ENCODE measurements at places on chromosomes 1 and 21.

DNA sequence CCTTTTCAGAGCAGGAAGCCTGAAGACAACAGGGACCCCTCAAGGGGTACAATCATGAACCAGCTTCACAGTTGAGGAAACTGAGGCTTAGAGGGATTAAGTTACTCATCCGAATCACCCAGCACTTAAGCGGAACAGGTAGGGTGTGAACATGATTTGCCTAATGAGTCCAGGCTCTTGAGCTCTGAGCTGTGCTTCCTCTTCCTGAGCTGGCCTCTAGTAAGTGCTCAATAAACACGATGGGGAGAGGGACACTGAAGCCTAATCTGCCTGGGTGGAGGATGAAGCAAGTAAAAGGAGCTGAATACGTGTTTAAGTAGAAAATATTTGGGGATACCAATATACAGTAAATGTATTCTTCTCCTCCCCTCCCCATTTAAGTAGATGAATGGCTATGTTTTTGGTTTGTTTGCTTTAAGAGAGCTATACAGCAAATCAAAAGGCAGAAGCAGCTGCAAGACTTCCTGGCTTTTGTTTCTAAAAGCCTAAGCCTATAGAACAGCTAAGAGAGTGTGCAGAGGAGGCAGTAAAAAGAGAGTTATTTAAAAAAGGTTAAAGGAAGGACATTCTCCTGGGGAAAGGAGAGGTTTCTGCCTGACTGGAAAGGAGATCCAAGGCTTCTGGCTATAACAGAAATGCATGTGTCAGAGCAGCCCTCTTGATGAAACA, 20.5 kb downstream of the STPG1 start:
- no peak for DNase-seq

GRCh38 chr1:78475888-78476610, 14.7 kb upstream of the PTGFR start:
- DNase-seq: no peak

DNA sequence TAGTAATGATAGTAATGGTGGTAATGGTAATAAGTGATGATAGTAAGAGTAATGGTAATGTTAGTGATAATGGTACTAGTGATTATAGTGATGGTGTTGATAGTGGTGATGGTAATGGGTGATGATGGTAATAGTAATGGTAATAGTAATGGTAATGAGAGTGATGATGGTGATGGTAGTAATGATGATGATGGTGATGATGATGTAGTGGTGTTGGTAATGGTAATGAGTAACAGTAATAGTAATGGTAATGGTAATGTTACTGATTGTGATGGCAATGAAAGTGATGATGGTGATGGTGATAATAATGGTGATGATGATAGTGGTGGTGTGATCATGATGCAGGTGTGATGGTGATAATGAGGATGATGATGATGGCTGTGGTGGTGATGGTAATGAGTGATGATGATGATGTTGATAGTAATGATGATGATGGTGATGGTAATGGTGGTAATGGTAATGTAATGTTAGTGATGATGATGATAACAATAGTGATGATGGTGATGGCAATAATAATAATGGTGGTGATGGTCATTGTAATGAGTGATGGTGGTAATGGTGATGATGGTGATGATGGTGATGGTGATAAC, 235.0 kb downstream of the MATN1 start:
- DNase-seq: no peak

GRCh38 chr1:39691383-39692151, at the start of gene HPCAL4:
HPCAL4 (minus strand) TSS chr1:39691433; CDS start chr1:39684603, 6,830 bp downstream.
- DNase-seq: peak; percentile 93

GRCh38 chr1:5896706-5897660, 95.2 kb downstream of the NPHP4 start:
- DNase-seq: peak; percentile 65

GRCh38 chr21:34986561-34987500, 62.3 kb downstream of the RUNX1 start:
- DNase-seq: no peak

- no peak for DNase-seq
Measured at GRCh38 chr21:15894596-15894995, 164.8 kb downstream of the USP25 start.

GRCh38 chr21:27104846-27105431, 138.1 kb upstream of the ADAMTS5 start:
- no peak for DNase-seq

DNA sequence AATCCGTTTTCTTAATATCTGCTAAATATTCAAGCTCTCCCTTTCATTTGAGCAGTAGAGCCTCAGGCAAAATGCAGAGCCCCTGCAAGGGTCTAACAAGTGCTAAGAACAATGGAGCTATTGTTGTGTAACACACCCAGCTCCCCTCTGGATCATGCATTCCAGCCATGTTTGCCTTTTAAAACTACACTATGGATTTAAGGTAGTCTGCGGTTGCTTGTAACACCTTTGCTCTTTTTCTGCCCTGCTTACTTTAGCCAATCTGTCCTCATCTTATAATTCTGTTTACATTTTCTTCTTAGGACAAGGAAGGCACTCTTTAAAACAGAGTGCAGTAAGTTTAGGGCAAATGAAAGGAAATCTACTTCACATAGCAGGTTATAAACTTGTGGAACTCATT, 60.0 kb upstream of the C1orf105 start:
- no peak for DNase-seq

- DNase-seq: peak; percentile 26
Measured at GRCh38 chr1:174999936-175000696, at the start of gene CACYBP. CACYBP (plus strand) TSS chr1:174999947; CDS start chr1:175000181, 234 bp downstream.

DNA sequence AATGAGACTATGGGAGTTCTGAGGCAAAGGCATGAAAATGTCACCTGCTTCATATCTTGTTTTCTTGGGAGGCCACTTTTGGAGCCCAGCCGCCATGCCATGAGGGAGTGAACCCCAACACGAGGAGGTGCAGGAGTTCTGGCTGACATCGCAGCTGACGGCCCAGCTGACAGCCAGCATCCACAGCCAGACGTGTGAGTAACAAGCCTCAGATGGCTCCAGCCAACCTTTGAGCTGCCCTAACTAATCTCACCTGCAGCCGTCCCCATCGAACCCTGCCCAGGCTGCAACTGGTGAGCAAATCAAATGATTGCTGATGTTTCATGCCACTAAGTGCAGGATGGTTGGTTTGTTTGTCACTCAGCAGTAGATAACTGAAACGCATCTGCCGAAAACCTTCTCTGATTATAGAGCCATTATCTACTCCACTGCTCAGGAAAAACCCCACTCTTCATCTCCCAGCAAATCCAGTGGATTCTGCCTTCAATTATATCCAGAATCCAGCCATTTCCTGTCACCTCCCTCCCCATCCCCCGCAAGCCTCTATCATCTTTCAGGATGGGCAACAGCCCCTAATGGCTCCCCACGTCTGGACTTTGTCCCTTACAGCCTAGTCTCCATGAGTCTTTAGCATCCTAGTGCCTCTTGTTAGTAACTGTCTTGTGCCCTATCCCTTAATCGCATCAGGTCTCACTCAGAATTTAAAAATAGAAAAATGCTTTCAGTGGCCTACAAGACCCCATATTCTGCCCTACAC, 18.5 kb upstream of the RAB4A start:
- DNase-seq: no peak

DNA sequence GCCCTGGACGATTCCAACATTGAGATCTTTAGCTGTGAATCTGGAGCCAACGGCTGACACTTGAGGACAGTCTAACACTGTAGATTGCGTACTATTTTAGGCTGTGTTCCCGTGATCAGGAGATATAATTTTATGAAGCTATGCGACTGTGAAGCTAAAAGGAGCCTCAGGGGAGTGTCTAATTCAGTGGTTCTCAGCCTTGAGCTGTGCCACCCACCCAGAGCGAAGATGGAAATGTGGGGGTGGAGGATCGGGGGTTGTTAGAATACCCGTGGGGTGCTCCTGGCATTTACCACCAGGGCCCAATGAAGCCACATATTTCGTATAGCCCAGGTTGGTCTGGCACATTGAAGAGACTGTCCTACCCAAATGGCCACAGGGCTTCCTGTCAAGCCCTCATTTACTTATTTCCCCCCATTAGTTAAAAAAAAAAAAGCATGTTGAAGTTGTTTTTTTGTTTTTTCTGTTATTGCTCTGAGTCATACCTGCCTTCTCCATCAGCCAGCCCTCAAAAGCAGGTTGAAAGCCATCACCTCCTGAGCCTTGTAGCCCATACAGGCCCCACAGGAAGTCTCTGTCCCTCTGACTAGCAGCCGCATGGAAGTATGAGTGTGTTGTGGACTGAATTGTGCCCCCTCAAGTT, 141.7 kb downstream of the GALNT2 start:
- DNase-seq: no peak

- no peak for DNase-seq
Measured at GRCh38 chr1:99646868-99647267, 955 bp downstream of the PALMD start.

DNA sequence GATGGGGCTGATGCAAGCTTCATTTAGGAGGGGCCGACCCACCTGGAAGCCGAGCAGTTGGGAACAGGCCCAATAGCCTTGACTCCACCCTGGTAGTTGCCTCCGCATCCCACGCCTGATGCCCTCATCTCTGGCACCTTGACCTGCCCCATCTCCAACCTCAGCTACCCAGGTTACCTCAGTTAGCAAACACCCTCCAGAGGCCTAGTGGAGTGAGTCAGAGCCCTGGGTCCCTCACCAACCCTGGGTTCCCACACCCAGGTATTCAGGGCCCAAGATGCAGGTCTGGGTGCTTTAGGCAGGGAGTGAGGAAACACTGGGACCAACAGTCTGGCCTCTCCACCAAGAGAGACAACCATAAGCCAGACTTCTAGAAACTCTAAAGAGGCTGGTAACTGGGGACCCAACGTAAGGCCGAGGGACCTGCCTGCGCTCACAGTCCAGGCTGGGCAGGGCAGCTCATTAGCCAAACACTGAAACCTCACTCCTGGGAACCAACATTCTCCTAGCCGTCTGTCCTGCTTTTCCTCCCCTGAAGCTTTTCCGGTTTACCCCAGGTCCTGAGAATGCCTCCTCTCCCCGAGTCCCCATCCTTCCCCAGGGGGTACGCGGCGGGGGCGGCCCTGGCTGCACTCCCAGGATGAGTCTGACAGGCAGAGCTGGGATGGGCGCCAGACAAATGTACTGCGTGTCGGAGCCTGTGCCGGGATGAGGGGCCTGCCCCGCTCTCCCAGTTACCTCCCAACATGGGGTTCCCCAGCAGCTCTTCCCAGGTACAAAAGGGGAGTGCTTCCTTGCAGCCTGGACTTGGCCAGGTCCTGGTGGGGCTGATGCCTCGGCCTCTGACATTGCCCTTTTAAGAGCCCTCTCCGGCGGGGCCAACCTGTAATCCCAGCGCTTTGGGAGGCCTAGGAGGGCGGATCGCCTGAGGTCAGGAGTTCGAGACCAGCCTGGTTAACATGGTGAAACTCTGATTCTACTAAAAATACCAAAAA, 8.9 kb upstream of the CELSR2 start:
- DNase-seq: peak; percentile 67

DNA sequence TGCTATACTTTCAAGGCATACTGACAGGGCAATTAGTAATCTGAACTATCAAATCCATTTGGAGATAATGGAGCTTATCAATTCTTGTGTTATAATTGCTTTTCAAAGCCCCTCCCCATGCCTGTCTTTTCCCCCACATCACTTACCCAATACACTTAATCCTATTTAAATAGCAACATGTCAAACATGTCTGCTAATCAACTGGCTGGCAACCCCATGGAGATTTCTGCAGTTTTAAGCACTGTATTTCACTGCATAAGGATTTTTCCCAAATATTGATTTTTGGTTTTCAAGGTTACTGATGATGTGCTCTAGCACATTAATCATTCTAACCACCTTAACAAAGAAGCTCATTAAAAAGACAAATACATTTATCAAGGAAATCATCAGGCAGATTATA, 800.3 kb downstream of the PLA2G4A start:
- no peak for DNase-seq

- DNase-seq: no peak
Measured at GRCh38 chr1:188225975-188226374, 1397.2 kb downstream of the PLA2G4A start.

- no peak for DNase-seq
Measured at GRCh38 chr1:187336441-187337168, 507.9 kb downstream of the PLA2G4A start.

DNA sequence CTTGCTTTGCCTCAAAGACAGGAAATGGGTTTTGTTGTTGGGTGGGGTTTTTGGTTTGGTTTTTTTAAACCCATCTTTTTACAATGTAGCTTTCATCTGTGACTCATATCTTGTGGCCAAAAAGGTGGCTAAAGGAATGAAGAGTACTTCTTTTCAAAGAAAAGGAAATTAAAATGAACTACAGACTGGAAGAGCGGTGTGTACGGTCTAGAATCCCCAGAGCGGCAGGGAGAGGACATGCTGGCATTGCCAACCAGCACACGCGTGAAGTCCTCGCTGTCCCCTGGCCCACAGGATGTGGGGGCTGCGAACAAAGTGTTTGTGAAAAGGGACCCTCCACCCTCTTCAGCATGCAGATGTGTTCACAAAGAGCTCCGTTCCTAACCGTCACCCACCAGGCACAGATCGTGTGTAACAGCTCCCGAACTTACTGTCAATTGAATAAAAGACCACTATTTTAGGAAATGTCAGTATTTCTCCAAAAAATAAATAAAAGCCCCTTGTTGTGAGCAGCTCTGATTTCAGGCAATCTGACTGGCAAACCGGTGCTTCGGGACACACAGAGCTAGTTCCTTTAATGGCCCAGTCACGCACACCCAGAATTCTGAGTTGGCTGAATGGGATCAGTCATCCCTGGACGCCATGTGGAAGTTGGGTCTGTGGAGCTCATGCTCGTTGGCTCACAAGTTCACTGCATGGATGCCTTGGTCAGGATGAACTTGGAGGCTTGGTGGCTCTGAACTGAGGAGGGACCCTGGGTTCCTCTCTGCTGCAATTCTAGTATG, 602.9 kb downstream of the NPHP4 start:
- DNase-seq: no peak

DNA sequence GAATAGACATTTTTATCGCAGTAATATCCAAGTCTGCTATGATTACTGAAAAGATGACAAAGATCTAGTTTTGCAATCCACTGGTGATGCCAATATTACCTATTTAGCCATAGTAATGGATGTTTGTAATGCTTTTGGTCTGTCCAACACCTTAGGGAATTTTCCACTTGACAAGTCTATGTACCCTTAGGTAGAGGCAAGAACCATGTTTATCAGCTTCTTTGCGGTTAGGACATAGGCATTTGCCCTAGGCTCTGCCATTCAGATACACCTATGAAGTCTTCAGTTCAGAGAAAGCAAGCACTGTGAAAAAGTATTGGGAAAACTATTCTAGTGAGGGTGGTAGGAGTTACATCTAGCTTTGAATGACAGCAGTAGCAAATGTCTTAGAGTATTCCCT, 40.2 kb upstream of the SLC35D1 start:
- DNase-seq: no peak

- no peak for DNase-seq
Measured at GRCh38 chr1:229964281-229964680, 102.8 kb upstream of the GALNT2 start.

DNA sequence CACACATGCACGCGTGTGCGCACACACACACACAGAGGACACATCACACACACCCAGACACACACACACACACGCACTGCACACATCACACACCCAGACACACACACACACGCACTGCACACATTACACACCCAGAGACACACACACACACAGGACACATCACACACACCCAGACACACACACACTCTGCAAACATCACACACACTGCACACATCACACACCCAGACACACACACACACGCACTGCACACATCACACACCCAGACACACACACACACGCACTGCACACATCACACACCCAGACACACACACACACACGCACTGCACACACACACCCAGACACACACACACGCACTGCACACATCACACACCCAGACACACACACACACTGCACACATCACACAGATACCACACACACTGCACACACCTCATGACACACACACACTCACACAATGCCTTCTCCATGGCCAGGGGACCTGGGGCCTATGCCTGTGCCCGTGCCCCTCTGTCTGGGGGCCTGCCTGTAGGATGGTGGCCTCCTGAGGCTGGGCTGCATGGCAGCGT, 24.4 kb downstream of the CRYAA start:
- no peak for DNase-seq
